ENCODE measurements at places on chromosomes 5 and 9.

DNA sequence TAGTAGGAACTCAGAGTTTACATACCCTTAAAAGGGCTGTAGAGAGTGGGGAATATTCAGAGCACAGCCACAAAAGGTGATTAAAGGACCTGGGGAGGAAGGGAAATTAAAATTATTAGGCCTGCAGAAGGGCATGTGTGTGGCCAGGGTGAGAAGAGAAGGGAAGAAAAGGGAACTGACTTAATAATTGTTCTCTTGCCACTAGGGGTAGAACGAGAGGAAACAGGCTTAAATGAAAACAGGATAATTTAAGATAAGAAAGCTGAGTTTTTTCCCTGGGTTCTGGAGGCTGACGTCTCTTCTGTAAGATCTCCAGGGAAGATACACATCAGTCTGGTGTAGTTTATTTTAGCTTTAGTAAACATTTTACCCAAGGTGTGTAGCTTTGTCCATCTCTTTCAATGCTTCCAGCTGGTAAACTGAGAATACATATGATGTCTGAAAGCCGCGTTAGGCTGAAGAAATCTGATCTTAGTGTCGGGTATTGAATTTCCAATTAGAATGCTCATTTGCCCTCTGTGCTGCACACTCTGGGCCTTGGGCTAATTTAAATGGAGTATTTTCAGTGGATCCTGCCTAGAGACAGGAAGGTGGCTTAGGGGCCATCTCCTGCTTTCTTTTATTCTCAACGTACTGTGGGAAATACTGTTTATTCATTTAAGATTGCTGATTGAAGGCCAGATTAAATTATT, 416.8 kb downstream of the TMEM38B start:
- no peak for DNase-seq

DNA sequence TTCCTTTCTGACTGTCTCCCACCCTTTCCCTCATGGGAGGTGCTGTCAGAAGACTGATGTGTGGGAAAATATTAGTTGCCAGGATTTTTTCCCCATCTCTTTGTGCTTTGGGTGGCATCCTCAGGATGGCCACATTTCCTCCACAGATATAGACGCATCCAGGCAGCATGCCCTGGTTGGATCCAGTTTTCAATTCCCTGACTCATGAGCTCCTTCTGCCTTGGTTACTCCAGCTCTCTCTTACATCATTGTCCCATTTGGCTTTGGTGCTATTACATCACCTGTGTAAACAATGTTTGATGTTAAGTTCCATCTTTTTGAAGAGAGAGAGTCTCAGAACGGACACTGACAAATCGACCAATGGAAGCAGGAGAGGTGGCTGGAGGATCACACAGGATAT, 302.5 kb downstream of the CDH18 start:
- DNase-seq, result no peak

DNA sequence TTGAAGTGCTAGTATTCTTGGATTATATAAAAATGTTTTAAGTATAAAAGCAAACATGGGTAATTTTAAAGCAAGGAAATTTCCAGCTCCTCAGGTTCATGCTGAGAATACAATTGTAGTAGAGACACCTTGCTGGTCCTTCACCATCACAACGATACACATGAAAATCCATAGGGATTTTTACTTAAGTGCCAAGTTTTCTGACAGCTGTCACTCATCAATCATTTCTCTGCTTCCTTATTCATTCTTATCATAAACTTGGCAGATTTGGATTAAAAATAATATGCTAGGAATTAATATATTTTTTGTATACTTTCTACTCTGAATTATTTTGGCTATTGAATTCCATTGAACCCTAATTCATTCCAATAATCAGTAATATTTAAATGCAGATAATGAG, 167.9 kb upstream of the PTGER4 start:
- DNase-seq, result no peak

DNA sequence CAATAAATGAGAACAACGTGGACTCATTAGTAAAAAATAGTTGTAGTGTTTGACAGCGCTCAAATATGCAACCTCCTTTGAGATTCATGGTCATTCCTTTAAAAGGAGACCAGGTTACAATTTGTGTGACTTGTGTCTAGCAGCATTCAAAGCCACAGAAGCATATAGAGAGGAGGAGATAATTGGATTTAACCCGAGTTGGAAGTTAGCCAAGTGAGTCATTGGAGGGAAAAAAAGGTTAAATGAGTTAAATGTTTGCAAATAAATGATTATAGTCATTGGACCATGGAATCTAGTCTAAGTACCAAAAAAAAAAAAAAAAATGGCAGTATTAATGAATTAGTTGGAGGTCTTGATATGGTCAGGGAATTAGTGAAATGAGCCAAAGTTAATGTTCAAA, 90.9 kb downstream of the ITGA1 start:
- DNase-seq, result no peak

DNA sequence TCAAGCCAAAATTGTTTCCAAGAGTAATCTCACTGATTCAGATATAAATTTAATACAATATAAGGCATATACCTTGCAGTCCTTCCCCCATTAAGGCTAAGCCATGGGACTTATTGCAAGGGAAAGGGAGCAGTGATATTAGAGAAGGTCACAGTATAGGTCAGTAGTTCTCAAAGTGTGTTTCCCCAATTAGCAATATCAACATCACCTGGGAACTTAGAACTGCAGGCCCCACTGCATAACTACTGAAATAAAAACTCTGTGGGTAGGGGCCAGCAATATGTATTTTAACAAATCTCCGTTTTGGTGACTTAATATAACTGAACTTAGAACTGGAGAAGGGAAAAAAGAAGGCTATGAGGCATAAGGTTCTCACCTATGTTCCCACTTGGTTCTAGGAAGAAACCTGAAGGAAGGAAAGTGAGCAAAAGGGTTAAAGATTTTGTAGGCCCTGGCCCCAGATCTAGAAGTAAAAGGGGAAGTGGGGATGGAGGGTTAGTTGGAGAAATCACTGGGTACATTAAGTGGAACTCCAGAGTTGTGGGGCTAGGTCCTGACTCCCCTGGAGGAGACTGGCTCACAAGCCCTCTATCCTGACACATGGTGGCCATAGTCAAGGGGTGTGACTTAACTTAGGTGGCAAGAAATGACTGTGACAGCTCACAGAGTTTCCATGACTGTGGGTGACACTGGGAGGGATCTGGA, 40.7 kb downstream of the WDR36 start:
- DNase-seq, result no peak

GRCh38 chr5:103774721-103775120, 212.1 kb upstream of the NUDT12 start:
- DNase-seq, result no peak

- DNase-seq, result no peak
Observed at GRCh38 chr5:166596043-166596442, 1695.4 kb upstream of the WWC1 start.

- no peak for DNase-seq
Observed at GRCh38 chr9:137219757-137220316, 2.2 kb downstream of the RNF208 start.

GRCh38 chr5:169458221-169458620, 125.4 kb upstream of the SPDL1 start:
- DNase-seq, result no peak

DNA sequence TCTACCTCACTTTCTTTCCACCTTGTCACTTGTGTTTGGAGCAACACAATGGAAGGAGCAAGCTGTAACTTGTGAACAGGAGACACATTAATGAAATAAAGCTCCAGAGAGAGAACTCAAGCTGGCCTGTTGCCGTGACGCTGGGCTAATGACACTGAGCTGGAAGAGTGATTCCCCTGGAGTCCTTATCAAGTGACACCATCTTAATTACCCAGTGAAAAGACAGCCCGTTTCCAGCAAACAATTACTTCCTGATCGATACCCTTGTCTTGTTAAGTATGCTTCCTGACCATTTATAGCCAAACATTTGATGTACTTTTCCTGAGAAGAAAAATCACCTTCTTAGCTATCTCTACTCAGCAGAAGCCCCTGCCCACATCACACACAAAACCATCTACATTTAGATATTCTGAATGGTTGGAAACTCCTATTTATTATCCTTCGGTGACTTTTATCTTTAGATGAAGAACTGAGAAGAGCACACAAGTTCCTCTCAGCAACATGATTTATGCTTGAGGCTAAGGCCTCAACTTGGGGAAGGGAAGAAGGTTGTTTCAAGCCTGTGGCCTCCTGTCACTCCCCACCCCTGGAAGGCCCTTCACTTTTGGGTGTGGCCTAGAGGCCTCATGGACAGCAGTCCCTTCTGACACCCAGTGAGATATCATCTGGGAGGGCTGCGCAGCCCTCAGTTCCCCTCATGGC, 34.1 kb downstream of the CRHBP start:
- DNase-seq, result no peak

GRCh38 chr5:173768267-173768806, 119.8 kb upstream of the CPEB4 start:
- DNase-seq, result no peak

GRCh38 chr9:3941758-3942157, 358.1 kb downstream of the GLIS3 start:
- no peak for DNase-seq

GRCh38 chr9:89801742-89802670, 197.2 kb downstream of the GADD45G start:
- no peak for DNase-seq

GRCh38 chr5:179241764-179242370, 103.4 kb downstream of the ADAMTS2 start:
- DNase-seq, result no peak

- no peak for DNase-seq
Observed at GRCh38 chr5:159444441-159445082, 114.3 kb upstream of the IL12B start.

- DNase-seq, result no peak
Observed at GRCh38 chr5:75348241-75348640, 11.2 kb downstream of the HMGCR start.

DNA sequence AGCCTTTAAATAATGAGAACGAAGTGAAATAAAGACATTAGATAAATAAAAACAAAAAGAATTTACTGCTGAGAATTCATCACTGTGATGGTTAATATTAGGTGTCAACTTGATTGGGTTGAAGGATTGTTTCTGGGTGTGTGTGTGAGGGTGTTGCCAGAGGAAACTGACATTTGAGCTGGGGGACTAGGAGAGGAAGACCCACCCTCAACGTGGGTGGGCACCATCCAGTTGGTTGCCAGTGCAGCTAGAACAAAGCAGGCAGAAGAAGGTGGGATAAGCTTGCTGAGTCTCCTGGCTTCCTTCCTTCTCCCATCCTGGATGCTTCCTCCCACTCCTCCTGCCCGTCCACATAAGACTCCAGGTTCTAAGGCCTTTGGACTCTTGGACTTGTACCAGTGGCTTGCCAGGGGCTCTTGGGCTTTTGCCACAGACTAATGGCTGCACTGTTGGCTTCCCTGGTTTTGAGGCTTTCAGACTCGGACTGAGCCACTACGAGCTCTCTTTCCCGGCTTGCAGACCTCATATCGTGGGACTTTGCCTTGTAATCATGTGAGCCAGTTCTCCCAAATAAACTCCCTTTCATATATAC, 43.7 kb upstream of the ABL1 start:
- no peak for DNase-seq

DNA sequence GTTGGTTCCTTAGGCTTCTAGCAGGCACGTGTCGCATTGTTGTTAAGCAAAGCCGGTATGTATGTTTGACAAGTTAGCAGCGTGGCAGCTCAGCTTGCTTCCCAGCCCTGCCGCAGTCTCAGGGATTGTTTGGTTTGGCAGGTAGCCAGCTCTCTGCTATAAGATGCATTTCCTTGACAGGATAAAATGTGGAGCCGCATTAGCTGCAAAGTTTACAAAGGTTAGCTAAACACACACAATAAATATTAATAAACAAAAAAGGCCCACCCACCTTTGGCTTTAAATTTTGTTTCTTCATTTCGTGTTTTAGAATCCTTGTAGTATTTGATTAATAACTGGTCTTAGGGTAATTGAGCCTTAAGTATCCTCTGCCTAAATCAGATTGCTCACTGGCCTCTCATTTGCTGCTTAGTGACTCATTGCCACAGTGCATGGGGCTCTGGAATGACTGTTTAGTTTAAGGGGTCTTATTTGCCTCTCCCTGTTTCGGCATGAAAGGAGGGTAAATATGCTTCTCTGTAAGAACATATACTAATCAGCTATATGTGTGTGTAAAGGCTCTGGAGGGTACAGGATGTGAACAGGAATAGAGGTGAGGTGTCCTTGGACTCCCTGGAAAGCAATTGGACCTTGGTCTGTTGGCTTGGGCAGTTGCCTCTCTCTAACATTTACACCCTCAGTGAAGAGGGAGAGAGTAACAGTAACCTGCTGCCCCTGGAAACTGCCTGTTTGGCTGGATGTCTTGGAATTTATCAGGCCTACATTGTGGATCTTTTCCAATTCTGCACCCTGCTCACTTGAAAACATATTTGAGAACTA, 122.0 kb downstream of the GDNF start:
- DNase-seq, result no peak

DNA sequence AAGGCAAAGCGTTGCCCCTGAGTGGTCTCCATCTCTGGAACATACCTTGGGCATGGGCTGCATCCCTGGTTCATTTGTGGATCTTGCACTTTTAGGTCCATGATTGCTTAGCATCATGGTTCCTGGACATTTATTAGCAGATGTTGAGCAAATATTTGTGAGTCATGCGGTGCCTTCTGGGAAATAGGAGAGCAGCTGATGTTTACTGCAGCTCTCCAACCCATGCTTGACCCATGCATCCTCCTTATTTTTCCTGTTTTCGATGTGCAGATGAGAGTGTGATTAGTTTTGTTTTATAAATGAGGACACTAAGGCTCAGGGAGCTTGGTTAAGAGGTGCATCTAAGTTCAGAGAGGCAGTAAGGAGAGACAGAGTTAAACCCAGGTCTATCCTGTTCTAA, 253.7 kb downstream of the ICE1 start:
- no peak for DNase-seq

DNA sequence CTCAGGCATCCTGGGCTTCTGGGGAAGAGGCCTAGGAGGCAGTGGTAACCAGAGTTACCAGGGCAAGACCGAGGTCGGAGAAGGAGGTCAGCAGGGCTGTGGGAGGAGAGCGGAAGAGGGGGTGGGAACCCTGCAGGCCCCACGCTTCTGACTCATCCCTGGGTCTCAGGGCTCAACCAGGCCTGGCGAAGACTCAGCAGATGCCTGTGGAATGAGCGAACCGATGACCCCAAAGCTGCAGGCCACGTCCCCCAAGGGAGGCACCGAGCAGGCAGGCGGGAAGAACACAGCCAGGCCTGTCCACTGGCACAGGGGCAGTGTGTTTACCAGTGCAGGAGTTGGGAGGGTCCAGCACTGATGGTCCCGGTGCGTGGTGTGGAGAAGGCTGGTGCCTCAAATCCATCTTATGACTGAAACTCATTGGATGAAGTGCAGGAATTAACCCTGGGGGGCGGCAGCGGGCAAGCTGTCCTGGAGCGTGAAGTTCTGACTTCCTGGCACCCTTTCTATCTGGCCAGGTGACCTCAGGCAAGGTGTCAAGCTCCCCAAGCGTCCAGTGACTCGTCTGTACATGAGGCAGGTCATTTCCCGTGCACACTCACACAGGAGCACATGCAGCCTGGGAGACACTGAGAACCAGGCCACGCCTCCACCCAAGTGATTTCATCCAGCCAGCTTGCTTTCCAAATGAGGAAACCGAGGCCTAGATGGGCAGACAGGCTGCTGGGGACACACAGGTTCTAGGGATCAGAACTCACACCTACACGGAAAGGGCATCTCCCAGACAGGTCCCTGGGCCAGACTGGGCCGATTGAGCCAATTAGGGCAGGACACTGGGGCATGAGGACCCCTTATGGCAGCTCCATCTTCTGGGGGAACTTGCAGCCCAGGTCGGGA, 69.1 kb downstream of the ADAMTS2 start:
- DNase-seq, result no peak

- DNase-seq, result no peak
Observed at GRCh38 chr9:16510482-16510881, 360.0 kb downstream of the BNC2 start.

GRCh38 chr5:130135506-130135905, 231.2 kb downstream of the CHSY3 start:
- DNase-seq, result no peak

GRCh38 chr9:136276716-136277115, 27.2 kb downstream of the CCDC187 start:
- DNase-seq, result no peak
